ENCODE measurements at places on chromosomes 2 and 18. TPM values are rescaled to one million over a fixed set of nuclear protein-coding genes. Genes with fewer than 3 reads are reported as not detected.

Gene EFEMP1
- total RNA-seq, result 25.2 TPM

GRCh38 chr2:6657855-6658254 lies 207.9 kb downstream of the CMPK2 start:
- DNase-seq, result no peak

GRCh38 chr2:102771114-102771513 lies 9.3 kb downstream of the TMEM182 start:
- no peak for DNase-seq

DNA sequence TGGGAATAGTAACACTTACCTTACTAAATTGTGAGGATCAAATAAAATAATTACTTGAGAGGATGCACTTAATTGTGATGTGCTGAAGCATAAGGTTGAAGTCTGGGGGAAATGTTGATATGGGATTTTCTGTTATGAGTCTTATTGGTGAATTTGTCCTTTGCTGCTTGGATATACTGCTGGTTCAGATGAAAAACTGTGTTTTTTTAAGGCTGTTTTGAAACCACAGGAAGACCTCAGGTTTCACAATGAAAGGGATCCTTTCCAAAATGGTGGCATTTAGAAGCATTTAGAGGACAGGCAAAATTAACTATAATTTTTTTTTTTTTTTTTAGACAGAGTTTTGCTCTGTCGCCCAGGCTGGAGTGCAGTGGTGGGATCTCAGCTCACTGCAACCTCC lies 34.9 kb downstream of the SPATS2L start:
- no peak for DNase-seq

GRCh38 chr18:58776084-58776483 lies 88.6 kb upstream of the ZNF532 start:
- no peak for DNase-seq

Gene MRPL53
- total RNA-seq, result 90.3 TPM
